ENCODE measurements at places on chromosomes 12 and 14. TPM values are rescaled to one million over a fixed set of nuclear protein-coding genes. Genes with fewer than 3 reads are reported as not detected.

Gene PMCH
- not detected for polyA plus RNA-seq

Gene TMED10
- 406 TPM for polyA plus RNA-seq

Gene KRT79
- not detected for polyA plus RNA-seq

Gene LRRC43
- 0.27 TPM for polyA plus RNA-seq

Gene BRI3BP
- polyA plus RNA-seq = 2.9 TPM

Gene ASCL1
- not detected for polyA plus RNA-seq

Gene GXYLT1
- 13.4 TPM for polyA plus RNA-seq

Gene UBE3B
- polyA plus RNA-seq = 40.5 TPM

Gene SPTB
- polyA plus RNA-seq = 0.01 TPM

Gene COQ5
- 47.1 TPM for polyA plus RNA-seq

Gene SIRT4
- 1.4 TPM for polyA plus RNA-seq

Gene CORO1C
- 596 TPM for polyA plus RNA-seq

Gene RPL41
- polyA plus RNA-seq = 7,686 TPM

Gene PRH2
- not detected for polyA plus RNA-seq

DNA sequence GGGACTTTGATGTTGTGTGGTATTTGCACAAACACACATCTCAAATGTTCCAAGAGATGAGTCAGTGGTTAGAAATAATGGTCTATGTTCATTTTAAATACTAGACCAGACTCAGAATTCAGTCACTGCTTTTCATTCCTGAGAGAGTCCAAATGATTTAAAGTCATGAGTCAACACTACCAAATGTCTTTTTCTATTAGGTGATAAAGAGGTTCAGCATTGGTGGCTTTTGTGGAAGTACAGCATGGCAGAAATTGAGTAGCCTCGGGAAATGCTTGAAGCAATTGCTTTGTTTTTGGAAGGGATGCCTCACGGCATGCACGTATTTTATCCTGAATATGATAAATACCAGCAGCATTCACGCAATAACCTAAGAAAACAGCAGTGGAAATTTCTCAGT, 115.7 kb downstream of the DIO2 start:
- DNase-seq = peak; percentile 18

DNA sequence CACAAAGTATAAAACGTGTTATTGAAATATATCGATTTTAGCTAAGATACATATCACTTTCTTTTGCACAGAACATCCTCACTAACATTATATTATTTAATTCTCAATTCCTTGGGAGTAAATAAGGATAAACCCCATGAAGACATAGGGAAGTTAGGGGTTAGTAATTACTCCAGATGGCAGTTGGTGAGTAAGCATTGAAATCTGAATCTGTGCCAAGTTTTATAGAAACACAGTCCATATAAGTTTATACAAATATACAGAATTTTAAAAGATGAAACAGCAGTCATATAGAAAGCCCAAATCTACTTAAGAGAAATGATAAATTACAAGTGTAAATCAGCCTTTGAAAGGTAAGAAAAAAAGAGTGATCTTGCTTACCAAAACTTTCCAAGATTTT, 200.4 kb upstream of the SYT10 start:
- DNase-seq = no peak

- DNase-seq = no peak
Measured at GRCh38 chr14:72679536-72680151, 214.3 kb downstream of the DPF3 start.

GRCh38 chr12:98870504-98870903, 225.4 kb downstream of the APAF1 start:
- no peak for DNase-seq

DNA sequence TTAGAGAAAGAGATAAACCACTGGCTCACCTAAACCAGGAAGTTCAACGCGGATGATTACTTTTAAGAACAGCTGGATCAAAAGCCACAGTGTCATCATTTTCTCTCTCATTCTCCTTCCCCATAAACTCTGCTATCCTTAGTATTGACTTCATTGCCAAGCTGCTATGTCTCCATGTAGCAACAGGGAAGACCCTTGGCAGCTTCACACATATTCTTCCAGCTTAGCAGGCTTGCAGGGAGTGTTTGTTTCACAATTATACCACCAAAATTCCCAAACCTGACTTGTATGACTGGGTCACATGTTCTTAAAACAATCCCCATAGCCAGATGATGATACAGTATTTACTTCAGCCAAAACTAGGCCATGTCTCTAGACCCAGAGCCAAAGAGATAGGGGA, 235.5 kb downstream of the PAWR start:
- no peak for DNase-seq

GRCh38 chr12:92987362-92987761, 58.3 kb upstream of the EEA1 start:
- DNase-seq = peak; percentile 55

- no peak for DNase-seq
Measured at GRCh38 chr14:104659764-104660523, 29.5 kb upstream of the INF2 start.

DNA sequence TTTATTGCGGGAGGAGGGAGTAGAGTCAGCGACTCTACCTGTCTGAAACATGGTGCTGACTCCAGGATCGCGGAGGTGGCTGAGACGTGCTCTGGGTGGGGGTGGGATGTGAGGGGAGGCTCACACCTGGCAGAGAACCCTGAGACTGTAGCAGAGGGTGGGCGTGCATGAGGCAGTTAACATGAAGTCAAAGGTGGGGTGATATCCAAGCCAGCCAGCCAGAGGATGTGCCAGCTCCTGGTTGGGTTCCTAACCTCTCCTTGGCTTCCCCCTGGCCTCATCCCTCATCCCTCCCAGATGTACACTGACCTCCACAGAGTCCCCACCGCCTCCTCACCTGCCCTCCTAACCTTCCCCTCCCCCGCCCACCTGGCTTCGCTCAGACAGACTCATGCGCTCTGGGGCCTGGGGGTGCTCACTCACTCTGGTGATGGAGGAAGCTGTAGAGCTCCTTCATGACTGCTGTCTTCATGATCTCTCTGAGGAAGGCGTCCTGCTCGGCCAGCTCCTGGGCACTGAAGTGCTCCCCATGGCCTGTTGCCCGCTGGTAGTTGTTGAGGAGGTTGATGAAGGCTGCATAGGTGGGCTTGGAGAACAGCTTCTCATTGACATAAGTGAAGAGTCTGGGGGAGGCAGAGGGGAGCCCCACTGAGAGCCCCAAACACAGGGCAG, 9.3 kb downstream of the ENDOU start:
- no peak for DNase-seq

DNA sequence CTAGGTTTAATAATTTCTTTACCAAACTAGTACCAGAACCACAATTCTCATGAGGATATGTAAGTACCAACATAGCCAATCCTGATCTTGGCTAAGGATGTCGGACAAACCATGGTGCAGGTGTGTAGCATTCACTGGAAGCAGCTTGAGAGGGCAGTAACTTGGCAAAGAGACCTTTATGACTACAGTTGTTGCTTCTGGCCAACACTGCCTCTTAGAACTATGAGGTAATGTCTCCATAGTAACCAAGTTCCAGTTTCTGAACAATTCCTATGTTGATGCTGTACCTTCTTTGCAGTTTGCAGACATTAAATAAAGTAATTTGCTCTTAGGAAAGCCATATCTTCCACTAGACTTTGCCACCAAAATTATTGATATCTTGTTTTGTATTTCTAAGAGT, at the start of gene LMNTD1:
Gene LMNTD1, minus strand, starts transcription at position 186 of the 400 bp plus-strand sequence. CDS start 324 bp downstream, outside the sequence.
- no peak for DNase-seq

- no peak for DNase-seq
Measured at GRCh38 chr12:115204957-115205754, 521.2 kb upstream of the TBX3 start.

DNA sequence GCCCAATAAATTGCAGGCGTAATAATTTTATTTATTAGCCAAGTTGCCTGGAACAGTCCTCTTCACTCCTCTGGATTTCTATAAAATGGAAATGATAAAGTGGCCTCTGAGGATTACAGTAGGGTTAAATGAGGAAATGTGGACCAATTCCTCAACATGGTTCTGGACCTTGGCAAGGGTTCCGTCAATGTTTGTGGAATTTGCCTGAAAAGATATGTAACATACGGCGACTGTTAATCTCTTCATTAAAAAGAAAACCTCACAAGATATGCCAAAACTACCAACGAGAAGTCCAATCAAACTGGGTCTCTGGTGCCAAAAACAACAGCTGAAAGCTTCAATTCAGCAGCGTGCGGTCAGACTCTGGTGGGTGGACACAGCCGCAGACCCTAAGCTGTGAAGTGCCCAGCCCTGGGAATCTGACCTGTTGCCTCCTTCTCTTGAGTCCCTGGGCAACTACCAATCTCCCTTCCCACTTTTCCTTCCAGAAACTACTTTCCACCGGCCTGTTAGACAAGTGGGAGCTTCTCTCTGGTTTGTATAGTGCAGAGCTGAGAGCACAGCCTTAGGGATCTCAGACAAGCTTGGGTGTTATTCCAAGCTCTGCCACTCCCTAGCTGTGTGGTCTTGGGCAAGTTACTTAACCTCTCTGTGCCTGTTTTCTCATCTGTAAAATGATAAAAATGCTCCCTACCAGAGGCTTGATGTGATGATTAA, 190.5 kb upstream of the GSC start:
- DNase-seq = no peak

GRCh38 chr12:126163984-126164383, 1098.7 kb downstream of the AACS start:
- no peak for DNase-seq

DNA sequence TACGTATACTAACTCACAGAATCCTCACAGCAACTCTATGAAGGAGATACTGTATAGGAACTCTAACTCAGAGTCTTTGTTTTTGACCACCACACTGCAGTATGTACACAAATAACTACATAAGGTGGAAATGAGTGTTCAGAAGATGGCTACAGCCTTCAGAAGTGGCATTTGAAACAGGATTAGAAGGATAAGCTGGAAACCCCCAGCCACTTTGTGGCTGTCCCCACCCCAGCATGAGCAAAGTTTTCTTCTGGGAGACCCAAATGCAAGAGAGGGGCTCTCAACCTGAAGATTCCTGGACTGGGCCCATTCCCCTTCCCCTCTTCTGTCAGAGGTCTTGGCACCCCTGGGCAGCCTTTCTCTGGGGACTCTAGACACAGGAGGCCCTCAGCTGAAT, 43.2 kb upstream of the PNMA1 start:
- DNase-seq = no peak

DNA sequence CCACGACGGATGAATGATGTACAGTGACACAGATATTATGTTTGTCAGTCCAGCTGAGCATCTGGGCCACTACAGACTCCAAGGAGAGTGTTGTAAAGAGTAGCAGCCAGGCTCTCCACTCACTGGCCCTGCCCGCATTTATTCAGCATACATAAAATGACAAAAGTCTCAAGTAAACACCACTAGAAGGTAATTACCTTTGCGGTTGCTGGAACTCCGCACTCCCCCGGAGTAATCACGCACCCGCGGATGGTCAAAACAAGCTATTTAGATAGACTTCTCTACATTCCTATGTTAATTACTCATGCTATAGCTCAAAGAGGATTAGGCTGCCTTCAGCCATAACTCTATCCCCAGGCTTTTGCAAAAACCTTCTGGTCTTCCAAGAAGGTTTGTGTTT, 18.8 kb upstream of the STRAP start:
- DNase-seq = no peak

- no peak for DNase-seq
Measured at GRCh38 chr12:69471667-69472385, 1.6 kb downstream of the FRS2 start.

DNA sequence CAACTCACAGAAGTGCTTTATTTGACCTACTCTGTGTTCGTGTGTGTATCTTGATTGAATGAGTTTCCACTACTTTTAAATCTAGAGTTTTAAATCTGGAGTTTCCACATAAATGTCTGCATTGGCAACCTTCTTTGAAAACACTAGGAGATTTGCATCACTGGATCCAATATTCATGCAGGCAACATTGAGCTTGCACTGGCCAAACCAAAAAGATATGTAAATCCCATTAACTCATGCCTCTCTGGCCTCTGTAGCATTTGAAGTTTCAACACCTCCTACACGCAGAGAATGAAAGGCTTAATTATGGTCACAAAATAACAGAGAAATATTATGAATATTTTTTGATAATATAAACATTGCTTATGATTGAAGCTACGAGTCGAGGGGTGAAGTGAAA, 178.6 kb downstream of the DUSP6 start:
- no peak for DNase-seq

DNA sequence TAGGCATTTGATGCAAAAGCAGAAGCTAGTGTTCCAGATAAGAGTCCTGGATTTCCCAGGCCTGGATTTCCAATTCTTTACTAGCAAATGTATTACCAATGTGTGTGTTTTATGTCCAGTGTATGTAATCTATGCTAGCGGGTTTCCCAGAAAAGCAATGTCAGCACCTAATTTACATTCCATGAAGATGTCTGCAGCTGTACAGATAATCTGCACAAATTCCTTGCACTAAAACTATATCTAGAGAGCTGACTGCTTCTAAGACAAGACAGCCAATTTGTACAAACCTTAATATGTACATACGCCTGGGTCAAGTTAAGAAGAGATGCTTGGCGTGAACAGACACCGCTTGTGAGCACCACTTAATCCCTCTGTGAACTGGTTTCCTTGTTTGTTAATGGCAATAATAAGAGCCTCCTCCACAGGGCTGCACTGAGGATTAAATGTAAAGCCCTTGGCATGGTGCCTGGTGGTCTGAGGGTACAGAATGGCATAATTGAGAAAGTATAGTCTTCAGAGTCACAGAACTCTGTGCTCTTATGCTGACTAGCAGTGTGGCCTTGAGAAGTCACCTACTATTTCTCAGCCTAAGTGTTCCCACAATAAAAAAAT, 185.6 kb downstream of the EPS8 start:
- no peak for DNase-seq

- DNase-seq = no peak
Measured at GRCh38 chr12:52687497-52688385, 7.5 kb upstream of the KRT1 start.

DNA sequence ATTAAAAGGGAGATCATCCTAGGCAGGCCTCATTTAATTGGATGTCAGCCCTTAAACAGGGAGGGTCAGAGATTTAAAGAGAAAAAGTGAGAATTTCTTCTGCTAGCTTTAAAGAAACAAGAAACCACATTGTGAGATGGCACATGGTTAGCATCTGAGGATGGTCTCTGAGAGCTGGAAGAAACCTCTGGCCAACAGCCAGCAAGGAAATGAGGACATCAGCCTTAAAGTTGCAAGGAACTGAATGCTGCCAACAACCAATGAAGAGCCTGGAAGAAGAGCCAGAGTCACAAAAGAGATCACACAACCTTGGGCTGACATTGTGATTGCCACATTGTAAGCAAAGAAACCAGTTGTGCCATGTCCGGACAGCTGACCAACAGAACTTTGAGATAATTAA, 17.5 kb upstream of the FAR2 start:
- no peak for DNase-seq

DNA sequence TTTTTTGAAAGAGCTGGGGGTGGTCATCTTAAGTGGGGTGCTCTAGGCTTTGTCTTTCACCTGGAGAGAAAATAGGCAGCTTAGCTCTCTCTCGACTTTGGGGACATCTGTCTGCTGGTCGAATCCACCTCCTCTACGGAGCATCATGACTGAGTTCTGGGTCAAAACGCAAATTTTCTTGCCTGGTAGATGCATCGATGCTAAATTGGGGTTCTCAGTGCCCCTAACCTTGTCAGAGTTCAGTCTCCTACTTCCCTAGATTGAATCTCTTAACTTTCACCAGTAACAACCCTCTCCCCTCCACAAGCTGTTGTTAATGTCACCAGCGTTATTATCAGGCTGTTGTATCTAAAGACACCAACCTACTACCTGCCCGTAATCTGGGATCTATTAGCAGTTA, 682 bp downstream of the FLRT2 start:
- DNase-seq = no peak

- no peak for DNase-seq
Measured at GRCh38 chr12:51812871-51813270, 35.6 kb downstream of the FIGNL2 start.

Measured in AG04450 (cell line).